RWPE1 (cell line): ENCODE measurements at places on chromosomes 2 and 18.

DNA sequence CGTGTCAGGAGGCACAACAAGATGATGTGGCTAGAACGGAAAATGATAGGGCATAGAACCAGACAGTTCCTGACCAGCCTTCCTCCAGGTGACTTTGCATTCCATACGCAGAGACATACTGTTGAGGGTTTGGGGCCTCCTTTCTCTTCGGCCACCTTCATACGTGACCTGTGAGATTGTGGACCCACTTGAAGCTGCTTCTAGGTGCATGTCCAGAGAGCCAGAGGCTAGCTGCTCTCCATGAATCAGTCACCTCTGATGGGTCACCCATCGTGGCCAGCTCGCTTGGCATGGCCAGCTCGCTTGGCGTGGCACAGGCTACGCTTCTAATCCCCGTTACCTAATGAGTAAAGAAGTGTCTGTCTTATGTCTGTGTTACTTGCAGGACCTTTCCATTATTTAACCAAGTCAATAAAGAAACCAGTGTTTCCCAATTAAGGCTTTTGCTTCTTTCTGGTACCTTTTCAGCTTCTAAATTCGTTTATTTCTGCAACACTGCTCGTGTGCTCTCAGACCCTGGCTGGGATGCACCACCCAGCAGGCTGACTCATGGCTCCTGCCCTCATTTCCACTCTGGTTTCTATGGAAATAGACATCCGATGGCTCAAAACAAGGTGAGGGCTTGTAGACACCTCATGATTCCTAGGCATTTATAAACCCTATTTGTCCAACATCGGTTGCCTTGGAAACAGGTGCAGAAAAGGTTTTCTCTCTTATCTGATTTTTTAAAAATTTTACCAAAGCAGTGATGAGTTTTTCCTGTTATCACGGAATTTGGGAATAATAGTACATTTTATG, 86.7 kb upstream of the B3GNT7 start:
- DNase-seq, result peak; percentile 69

GRCh38 chr2:12207491-12207890, 461.1 kb downstream of the LPIN1 start:
- no peak for DNase-seq

DNA sequence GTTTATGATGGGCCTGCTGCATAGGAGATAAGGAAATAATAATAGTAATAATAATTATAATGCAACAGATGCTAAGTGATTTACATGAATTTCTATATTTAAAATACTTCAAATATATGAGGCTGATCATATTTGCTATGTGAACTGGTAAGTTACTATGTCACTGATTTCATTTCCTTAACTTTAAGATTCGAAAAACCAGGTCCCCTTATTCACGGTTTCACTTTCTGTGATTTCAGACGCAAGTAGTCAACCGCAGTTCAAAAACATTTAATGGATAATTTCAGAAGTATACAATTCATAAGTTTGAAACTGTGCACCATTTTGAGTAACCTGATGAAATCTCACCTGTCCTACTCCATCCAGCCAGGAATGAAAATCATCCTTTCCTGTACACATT, 1697.1 kb upstream of the LRRTM1 start:
- DNase-seq, result no peak

- no peak for DNase-seq
Measured at GRCh38 chr2:195445639-195446038, 211.4 kb upstream of the SLC39A10 start.

DNA sequence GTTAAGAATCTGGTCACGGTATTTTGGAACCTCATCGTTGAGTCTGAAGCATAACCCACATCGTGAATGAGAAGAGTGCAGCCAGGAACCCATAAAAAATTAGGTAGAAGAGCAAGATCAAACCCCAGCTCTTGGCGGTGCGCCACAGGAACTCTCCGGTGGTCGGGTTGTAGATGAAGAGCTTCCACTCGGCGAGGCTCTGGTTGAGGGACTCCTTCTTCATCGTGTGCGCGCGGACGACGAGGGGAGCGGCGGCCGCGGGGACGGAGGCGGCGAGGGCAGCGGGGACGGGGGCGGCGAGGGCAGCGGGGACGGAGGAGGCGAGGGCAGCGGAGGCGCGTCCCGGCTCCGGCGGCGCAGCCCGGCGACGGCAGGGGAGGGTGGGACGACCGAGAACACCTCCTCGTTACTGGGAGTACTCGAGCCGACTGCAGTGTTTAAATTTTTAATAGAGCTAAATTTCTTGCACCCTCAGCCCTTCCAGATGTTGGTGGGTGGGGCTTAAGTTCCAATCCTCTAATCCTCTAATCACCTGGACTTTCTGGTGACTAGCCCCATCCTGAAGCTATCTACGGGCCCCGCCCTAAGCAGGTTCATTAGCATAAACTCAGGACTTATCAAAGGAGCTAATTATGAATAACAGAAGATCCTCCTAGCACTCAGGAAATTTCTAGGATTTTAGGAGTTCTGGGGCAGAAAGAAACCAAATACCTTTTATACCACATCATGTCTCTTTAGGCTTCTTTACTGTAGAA, 20.4 kb upstream of the PAPOLG start:
- DNase-seq, result peak; percentile 20

GRCh38 chr2:225416616-225417367, 17.3 kb downstream of the NYAP2 start:
- no peak for DNase-seq
